ENCODE measurements at places on chromosomes 4 and X.

DNA sequence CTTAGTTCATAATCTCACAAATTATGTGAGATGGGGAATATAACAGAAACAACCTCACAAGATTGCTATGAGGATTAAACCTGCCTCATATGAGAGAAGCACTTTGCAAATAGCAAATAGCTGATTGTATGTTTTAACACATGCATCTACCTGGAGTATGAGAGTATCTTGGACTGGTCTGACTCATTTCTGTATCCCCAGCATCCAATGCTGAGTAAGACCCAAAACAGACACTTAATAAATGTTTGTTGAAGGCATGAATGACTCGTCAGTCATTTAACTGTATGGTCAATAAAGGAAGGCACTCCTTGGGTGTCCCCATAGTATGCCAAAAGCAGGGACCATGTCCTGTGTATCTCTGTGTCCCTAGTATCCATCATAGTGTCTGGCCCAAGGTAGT, 350.9 kb upstream of the F9 start:
- DNase-seq, result no peak

DNA sequence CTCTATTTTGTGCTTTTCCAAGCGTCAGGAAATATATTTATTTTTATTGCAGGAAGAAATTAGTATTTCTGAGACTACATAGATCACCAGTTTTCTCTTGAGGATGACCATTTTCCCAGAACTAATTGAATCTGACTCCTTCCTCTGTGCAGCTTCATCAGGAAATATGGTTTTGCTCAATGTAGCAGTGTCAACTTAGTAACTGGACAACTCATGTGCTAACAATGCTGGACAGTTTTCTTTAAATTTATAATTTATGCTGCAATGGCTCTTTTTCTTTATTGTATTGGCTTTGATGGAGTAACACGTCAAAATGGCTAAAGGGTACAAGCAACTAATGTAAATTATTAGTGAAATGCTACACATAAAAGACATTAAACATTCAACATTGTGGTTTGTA, 531.5 kb downstream of the ANKRD50 start:
- DNase-seq, result no peak

GRCh38 chrX:31609130-31609529, 537.3 kb upstream of the FTHL17 start:
- DNase-seq, result no peak

GRCh38 chr4:140427919-140428471, 547 bp upstream of the CLGN start:
- no peak for DNase-seq

DNA sequence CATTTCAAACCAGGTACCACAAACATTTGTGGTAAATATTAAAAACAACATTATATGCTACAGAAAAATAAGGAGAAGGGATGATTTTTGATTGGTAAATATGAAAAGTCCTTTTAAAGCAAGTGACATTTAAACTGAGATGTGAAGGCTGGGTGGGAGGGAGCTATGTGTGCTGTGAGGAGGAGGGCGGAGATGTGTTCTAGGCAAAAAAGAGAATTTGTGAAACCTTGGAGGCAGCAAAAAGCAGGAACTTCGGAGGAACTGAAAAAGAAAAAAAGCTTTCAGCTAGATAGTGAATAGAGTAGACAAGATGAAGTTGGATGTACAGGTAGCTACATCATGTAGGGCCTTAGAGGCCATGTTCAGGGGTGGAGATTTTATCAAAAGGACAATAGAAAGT, 10.1 kb upstream of the ARAP2 start:
- no peak for DNase-seq

DNA sequence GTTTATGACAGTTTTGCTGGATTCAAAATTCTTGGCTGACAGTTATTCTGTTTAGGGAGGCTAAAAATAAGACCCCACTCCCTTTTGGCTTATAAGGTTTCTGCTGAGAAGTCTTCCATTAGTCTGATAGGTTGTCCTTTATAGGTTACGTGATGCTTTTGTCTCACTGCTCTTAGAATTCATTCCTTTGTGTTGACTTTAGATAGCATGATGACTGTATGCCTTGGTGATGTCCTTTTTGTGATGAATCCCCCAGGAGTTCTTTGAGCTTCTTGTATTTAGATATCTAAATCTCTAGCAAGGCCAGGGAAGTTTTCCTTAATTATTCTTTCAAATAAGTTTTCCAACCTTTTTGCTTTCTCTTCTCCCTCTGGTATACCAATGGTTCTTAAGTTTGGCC, 36.4 kb downstream of the DCLK2 start:
- no peak for DNase-seq

DNA sequence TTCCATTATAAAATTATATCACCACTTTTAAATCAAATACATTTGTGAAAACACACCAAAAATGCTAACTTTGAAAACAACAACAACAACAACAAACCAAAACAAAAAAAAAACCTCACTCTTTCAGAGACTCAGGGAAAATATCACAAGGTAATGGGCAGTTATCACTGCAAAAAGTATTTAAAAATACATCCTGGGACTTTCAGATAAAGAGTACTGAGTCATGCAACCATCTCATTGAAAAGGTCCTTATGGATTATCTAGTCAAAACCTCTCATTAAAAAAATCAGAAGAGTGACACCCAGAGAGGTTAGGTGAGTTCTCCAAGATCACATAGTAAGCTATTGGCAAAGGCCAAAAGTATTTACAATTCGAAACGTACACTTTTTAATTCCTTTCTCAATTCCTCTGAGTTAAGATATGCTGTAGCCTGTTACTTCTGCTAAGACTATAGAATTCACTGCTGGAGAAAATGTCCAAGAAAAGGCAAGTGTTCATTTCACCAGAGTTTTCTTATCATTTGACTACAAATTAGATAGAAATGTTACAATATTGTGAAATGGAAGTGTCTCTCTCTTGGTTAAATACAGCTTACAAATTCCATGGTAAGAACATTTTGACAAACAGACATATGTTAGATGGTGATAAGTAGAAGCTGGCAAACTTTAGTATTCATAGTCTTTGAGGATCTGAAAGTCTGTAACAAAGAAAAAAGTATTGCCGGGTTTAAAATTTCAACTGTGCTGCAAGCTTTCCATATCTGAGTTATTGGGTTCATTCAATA, 9.3 kb downstream of the STX18 start:
- no peak for DNase-seq

DNA sequence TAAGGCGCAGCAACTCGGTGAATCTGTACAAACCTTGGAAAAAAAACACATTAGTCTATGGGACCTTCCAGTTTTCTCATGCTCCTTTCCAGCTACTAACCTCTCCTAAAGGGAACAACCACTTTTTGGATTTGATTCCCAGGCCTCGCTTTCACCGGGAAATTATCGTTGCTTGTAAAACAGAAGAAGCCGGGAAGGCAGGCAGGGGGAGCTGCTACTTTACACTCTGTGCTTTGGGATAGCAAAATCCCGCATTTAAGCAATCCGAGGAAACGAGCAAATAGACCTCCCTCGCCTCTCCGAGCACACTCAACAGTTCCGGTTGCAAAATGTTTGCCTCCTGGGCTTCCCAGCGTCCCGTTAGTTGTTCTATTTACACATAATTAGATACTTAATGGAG, 1.2 kb downstream of the CD38 start:
- DNase-seq, result no peak

- DNase-seq, result peak; percentile 54
Measured at GRCh38 chrX:84046403-84046984, 141.5 kb downstream of the RPS6KA6 start.

GRCh38 chr4:53595204-53595603, 3.9 kb upstream of the LNX1 start:
- DNase-seq, result no peak

DNA sequence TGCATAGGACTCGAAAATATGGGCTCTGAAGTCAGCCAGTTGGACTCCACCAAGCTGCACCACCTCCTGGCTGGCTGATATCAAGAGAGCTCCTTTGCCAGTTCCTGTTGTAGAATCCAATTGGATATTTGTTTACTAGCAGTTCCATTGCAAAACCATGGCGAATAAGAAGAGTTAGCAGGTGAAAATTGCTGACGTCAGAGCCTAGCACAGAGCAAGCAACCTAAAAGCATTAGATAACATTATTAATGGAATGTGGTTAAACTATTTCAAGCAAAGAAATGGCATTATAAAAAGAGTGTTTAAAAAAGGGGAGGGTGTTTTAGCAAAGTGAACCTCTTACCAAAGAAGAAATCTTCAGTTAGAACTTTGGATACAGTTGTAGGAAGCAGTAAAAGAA, 1816.3 kb upstream of the TENM3 start:
- DNase-seq, result no peak

DNA sequence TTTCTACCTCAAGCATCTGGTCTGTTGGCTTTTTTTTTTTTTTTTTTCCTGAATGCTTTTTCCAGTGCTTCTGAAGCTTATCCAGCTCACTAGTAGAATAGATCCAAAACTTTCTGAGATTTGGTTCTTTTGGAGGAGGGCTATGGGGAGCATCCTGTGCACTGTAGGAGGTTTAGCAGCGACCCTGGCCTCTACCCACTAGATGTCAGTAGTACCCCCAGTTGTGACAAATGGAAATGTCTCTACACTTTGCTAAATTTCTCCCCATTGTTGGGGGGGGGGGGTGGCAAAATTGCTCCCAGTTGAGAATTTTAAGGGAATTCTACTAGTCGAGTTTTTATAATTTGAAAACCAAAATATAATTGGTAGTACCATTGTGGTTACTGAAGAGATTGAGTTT, 23.0 kb upstream of the PPA2 start:
- no peak for DNase-seq

DNA sequence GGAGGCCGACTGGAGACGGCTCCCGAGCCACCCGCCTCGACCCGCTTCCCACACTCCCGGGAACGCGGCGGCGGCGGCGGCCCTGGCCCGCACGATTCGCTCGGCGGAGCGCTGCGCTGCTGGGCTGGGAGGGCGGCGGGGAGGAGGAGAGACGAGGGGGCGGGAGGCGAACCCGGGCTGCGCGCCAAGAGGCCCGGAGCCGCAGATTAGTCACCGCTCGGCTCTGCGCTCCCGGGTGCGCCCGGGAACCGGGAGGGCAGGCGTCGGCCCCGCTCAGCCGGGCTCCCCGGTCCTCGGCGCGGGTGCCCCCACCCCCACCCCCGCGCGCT, 11.2 kb upstream of the BCOR start:
- no peak for DNase-seq

- no peak for DNase-seq
Measured at GRCh38 chr4:27267970-27268355, 407.3 kb downstream of the STIM2 start.

DNA sequence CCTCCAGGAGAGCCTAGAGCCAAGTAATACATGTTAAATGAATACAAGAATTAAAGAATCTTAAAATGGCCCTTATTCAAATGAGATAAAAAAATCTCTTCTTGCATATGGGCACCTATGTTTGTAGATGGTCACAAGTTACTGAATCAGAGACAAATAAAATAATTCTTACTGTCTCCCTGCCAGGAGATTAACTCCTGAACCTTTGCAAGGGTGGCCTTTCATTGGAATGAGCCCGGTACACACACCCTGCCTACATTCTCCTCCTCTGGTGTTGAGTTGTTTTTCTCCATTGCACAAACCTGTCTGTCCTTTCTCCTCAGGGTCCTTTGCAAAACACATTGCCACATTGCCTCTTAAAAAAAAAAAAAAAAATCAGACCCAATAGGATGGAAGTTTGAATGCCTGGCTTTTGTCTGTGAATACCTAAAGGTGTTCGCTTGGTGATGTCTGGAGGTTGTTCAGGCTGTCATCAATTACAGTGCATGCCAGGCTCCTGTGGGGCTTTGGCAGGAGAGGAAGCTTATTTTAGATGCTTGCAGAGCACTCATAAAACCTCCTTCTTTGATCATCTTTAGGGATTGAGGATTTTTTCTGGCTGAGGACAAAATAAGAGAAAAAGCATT, 8.3 kb upstream of the TMEM154 start:
- no peak for DNase-seq

- DNase-seq, result no peak
Measured at GRCh38 chrX:7106649-7107048, 40.9 kb upstream of the STS start.

DNA sequence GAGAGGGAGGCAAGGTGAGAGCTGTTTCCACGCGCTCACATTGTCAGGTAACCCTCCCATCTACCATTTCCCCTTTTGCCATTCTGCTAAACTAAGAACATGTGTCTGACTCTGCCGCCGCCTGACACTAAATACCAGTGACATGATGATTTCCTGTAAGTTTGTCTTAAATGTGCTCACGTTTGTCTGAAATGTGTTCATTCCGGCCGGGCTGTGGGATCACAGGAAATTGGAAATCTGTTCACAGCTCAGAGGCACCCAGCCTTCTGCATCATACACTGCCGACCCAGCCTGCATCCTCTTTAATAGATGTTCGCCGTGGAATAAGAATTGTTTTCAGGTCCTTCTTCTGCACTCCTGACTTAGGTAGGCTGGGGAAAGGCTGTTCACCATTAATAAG, 336.2 kb upstream of the PPARGC1A start:
- DNase-seq, result no peak

DNA sequence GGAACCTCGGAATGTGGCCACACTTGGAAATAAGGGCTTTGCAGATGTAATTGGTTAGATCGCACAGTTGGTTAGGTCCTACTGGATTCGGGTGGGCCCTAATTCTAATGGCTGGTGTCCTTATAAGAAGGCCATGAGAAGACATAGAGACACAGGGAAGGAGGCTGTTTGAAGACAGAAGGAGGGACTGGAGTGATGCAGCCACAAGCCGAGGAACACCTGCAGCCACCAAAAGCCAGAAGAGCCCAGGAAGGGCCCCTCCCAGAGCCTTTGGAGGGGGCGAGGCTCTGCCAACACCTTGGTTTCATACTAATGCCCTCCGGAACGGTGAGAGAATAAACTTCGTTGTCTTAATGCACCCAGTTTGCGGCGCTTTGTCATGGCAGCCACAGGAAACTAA, 47.0 kb downstream of the EVC start:
- no peak for DNase-seq

GRCh38 chr4:118400356-118400755, 47.6 kb upstream of the PRSS12 start:
- no peak for DNase-seq

- no peak for DNase-seq
Measured at GRCh38 chrX:41707218-41707617, 16.8 kb upstream of the GPR82 start.

- no peak for DNase-seq
Measured at GRCh38 chrX:119398587-119398973, 556 bp upstream of the SLC25A43 start.

- DNase-seq, result no peak
Measured at GRCh38 chrX:47697181-47697580, 38.2 kb upstream of the UXT start.

DNA sequence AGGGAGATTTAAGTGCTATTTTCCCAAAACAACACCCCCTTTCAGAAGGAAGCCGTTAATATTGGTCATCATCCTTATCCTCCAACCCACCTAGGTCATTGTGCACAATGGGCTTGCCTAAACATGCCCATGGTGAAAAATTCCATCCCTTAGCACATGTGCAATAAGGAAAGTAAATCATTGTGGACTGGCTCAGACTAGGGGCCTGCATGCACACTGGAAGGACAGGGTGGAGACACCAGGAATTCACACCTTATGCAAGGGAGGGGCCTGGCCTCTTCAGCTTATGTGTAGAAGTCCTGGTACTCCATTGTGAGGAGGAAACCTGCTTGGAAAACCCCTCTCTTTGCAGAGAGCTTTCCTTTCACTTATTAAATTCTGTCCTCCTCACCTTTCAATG, 311.4 kb upstream of the NDST4 start:
- peak; percentile 20 for DNase-seq

- no peak for DNase-seq
Measured at GRCh38 chr4:86957215-86957614, 22.4 kb downstream of the AFF1 start.
